ENCODE measurements at places on chromosomes 3 and 15. TPM values are rescaled to one million over a fixed set of nuclear protein-coding genes. Genes with fewer than 3 reads are reported as not detected.

ARGFX gene
- polyA plus RNA-seq, result not detected

CEMIP gene
- polyA plus RNA-seq, result 27.8 TPM

ACTRT3 gene
- polyA plus RNA-seq, result 1.2 TPM

ADCY5 gene
- polyA plus RNA-seq, result 0.21 TPM

RNU6-1 gene
- polyA plus RNA-seq, result not detected

RTP4 gene
- 0.16 TPM for polyA plus RNA-seq

SPATA16 gene
- not detected for polyA plus RNA-seq

ANKRD34C gene
- not detected for polyA plus RNA-seq

RGMA gene
- polyA plus RNA-seq, result 0.76 TPM

PFKFB4 gene
- 6.7 TPM for polyA plus RNA-seq

INSYN1 gene
- polyA plus RNA-seq, result 3.6 TPM

ABHD14A gene
- 22.1 TPM for polyA plus RNA-seq

TMEM42 gene
- 42.4 TPM for polyA plus RNA-seq

GABRR3 gene
- not detected for polyA plus RNA-seq

DUT gene
- polyA plus RNA-seq, result 67.1 TPM

ARL14 gene
- polyA plus RNA-seq, result not detected

SPESP1 gene
- not detected for polyA plus RNA-seq

CAPN3 gene
- polyA plus RNA-seq, result 1.9 TPM

PSTPIP1 gene
- 0.69 TPM for polyA plus RNA-seq

TMEM40 gene
- 0.05 TPM for polyA plus RNA-seq

PIGZ gene
- 4.1 TPM for polyA plus RNA-seq

UNC13C gene
- polyA plus RNA-seq, result not detected

SLC24A5 gene
- not detected for polyA plus RNA-seq

CMTM8 gene
- 7.9 TPM for polyA plus RNA-seq

CIB1 gene
- 87.9 TPM for polyA plus RNA-seq

CCDC9B gene
- polyA plus RNA-seq, result 13.7 TPM

MAGEL2 gene
- 0.03 TPM for polyA plus RNA-seq

FOXB1 gene
- not detected for polyA plus RNA-seq

CD200R1L gene
- not detected for polyA plus RNA-seq

MUC13 gene
- not detected for polyA plus RNA-seq

XIRP1 gene
- not detected for polyA plus RNA-seq

TRAIP gene
- 8.1 TPM for polyA plus RNA-seq

SERINC4 gene
- 0.05 TPM for polyA plus RNA-seq

PTH1R gene
- 0.07 TPM for polyA plus RNA-seq

GOLGA6L9 gene
- polyA plus RNA-seq, result 7.4 TPM

GHRL gene
- not detected for polyA plus RNA-seq

PAK6 gene
- polyA plus RNA-seq, result 0.07 TPM

CPLX3 gene
- not detected for polyA plus RNA-seq

DOCK3 gene
- polyA plus RNA-seq, result 0.05 TPM

DLL4 gene
- polyA plus RNA-seq, result 0.03 TPM

CTXN2 gene
- polyA plus RNA-seq, result 0.02 TPM

CDC25A gene
- 3.8 TPM for polyA plus RNA-seq
